ENCODE measurements at places on chromosomes 3 and 15.
A peak's percentile ranks its signal among the peaks of the same experiment; 100 is the strongest.

GRCh38 chr15:63093486-63094205 lies 28.0 kb upstream of the LACTB start:
- peak; percentile 91 for DNase-seq

DNA sequence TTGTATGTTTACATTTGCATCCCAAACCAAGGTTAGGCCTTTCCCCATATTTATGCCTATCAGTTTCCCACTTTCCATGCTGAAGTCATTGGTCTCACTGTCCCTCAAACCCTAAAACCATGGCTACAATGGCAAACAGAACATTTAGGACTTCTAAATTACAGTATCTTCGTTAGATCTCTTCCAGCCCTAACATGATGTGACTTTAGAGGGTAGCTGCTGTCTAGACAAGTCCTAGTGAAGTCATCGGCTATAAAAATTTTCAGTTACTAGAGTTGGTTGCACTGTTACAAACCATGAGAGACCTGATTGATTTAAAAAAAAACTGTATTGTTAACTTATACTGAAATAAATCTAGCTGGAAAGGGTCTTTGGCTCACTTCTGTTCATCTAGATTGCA lies 54.6 kb downstream of the TM4SF4 start:
- DNase-seq = no peak

GRCh38 chr15:64742385-64742784 lies 33.0 kb downstream of the RBPMS2 start:
- DNase-seq = no peak

DNA sequence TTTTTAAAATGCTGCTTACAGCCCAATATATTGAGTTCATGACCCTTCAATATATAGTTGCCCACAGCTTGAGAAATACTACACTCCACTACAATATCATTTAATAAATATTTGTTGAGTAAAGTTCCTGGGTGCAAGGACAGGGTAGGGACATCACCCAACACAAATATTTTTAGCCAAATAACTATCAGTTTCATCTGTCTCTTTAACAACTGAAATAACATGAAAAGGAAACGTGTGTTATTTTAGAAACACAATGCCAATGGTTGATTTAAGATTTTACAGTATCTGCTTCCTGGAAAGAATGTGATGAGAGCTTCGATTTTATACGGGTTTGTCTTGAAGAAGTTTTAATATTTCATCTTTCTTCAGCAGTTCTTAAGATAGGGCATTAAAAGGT lies 67.7 kb upstream of the CDV3 start:
- DNase-seq = no peak

GRCh38 chr3:40237889-40238571 lies 71.5 kb upstream of the EIF1B start:
- no peak for DNase-seq

DNA sequence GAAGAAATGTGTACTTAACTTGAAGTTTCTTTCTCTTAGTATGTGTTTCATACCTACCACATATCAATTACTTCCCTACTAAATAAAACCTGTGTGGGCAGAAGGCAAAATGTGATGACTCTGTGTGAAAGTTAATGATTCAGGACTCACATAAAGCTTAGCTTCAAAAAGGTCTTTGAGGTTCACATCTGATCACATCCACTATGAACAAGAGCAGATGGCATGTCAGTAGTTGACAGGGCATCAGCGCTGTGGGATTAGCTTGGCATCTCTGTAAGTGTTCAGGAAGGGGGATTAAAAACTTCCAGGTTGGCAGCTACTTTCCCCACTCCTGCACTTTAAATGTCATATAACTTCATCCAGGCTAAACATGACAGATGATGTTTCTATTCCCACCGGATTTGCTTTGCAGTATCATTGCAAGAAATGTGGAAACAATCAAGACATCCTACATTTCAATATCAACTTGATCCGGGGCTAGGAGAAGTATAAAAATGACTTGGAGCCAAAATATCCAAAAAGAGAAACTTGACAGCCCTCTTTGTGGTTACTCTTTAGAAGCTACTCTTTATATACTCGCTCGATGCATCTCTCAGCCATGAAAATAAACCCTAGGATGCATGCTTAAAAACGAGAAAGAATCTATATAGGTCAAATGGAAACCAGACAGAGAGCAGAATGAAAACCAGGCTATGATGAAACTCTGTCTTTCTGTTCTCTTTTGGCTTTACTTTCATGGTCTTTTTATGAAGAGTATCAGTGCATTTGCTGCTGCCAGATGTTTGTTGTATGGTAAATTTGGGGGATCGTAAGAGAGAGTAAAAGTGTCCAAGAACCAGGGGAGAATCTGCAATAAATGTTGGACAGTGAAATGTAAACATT lies 273.1 kb upstream of the ALCAM start:
- DNase-seq = no peak

DNA sequence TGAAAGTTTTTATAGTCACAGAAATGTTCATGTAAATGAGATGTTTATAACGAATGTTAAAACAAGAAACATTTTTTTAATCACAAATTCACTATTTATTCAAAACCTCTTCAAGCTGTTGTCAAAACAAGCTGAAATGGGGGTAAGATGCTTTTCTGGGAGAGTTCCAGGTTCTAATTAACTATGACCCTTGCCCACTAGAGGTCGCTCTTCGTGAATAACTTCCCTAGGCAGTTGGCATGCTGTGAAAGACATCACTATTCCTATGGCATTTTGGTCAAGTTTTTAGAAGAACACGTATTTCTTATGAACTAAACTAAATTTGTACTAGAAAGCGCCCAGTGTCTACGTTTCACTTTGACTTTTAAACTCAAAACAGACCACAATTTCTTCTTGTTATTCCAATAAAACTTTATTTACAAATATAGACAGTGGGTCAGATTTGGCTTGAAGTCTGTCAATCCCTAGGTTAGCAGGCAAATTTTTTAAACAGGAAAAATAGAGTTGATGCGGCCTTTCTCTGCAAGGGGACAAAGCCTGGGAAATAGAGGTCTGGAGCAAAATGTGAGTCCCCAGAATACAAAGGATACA lies 62.8 kb upstream of the CMTM8 start:
- peak; percentile 78 for DNase-seq

DNA sequence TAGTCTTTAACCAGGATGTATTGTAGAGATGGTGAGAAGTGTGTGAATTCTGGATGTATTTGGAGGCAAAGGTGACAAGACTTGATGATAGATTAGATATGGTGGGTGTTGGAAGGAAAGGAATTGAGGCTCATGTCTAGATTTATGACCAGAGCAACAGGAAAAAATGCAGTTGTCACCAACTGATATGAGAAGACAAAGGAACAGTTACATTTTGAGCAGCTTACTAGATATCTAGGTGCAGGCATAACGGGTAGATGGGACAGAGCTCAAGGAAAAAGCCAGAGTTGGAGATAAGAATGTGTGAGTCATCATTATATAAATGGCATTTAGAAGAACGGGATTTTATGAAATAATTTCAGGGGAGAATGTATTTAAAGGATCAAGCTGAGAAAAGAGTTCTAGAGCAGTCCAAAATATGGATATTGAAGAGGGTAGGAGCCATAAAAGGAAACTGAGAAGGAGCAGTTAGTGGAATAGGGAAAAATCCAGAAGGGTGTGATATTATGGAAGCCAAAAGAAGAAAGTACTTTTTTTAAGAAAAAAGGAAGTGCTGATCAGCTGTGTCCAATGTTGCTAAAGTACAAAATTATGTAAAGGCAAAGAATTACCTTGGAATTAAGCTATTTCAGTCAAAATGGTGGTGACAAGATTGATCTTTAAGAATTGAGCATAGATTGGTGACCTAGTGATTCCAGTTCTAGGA lies 262.5 kb downstream of the CGGBP1 start:
- peak; percentile 71 for DNase-seq

GRCh38 chr15:64623347-64623996 lies 151.9 kb downstream of the RBPMS2 start:
- no peak for DNase-seq

DNA sequence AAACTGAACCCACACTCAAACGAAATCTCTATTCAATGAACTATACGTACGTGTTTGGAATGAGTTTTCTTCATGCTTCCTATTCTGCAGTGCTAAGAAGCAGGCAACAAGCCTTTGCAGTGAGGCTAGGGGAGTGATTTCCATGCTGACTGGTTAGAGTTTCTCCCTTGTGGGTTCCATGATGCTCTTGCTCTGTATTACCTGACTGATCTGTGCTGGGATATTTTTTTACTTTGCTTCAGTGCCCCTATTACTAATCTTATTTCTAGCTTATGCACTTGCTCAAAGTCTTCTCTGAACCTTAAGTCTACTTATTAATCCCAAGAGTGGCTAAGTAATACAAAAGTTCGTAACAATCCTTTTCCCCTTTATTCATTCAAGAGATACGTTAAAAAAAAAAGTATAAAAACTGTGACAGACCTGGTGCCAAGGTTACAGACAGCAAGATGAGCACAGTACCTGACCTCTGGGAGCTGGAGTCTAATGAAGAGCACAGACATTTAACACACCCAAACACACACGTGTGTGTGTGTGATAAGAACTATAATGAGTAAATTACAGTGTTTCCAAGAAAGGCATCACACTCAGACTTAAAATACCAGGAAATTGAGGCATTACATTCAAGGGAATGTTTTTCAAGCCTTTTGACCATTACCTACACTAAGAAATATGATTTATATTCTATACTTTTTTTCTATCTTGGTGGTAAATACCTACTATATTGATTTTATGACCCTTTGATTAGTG lies 50.5 kb upstream of the FBN1 start:
- peak; percentile 74 for DNase-seq

- DNase-seq = no peak
Observed at GRCh38 chr3:171672124-171672523, 138.2 kb downstream of the PLD1 start.

DNA sequence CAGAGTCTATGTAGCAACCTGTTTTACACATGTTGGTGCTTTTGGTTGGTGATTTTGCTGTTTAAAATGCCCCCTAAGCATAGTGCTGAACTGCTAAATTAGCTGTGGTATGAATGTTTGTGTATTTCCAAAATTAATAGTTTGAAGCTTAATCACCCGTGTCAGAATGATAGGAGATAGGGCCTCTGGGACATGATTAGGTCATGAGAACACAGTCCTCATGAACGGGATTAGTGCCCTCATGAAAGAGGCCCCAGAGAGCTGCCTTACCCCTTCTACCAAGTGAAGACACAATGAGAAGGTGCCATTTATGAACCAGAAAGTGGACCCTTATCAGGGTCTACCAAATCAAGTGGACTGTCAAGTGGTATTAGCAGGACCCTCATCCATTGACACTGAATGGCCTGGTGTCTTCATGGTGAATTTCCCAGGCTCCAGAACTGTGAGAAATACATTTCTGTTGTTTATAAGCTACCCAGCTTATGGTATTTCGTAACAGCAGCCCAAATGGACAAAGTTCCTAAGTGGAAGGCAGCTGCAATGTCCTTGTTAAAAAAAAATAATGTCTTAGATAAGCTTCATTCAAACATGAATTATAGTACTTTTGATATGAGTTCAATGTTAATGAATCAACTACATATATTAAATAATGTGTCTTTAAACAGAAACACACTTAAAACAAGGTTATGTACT lies 37.7 kb upstream of the FRMD4B start:
- no peak for DNase-seq

DNA sequence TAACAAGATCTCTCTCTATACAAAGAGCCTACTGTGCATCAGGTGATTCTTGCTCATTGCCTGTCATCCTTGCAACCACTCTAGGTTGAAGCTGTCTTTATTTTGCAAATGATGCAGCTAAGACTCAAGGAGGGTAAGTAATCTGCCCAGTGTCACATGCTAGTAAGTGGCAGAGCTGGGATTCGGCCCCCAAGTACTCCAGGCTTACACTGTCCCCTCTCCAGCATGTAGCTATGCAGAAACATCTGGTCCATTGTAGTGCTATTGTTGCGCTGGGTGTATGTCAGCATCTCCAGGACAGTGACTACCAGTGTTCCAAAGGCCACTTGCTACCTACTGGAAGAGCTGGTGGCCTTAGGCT lies 248.9 kb downstream of the SLCO3A1 start:
- no peak for DNase-seq

GRCh38 chr3:128557531-128558280 lies 64.7 kb upstream of the GATA2 start:
- no peak for DNase-seq

DNA sequence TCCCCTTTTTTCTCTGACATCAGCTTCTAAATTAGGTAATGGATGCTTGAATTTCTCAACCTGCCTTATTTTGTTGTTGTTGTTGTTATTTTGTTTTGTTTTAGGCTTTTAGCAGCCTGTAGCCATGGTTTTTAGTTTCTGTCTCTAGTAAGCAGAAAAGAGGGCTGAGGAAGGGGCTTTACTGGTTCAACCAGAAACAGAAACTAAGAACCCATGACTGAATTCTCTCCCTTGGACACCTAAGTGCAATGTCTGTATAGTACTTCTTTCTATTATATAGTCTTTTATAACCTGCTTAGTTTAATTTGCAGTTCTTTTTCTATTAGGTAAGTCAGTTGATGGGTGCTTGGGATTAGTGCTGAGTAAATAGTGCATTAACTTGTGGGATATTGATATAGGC lies 129.0 kb downstream of the BBX start:
- DNase-seq = no peak

DNA sequence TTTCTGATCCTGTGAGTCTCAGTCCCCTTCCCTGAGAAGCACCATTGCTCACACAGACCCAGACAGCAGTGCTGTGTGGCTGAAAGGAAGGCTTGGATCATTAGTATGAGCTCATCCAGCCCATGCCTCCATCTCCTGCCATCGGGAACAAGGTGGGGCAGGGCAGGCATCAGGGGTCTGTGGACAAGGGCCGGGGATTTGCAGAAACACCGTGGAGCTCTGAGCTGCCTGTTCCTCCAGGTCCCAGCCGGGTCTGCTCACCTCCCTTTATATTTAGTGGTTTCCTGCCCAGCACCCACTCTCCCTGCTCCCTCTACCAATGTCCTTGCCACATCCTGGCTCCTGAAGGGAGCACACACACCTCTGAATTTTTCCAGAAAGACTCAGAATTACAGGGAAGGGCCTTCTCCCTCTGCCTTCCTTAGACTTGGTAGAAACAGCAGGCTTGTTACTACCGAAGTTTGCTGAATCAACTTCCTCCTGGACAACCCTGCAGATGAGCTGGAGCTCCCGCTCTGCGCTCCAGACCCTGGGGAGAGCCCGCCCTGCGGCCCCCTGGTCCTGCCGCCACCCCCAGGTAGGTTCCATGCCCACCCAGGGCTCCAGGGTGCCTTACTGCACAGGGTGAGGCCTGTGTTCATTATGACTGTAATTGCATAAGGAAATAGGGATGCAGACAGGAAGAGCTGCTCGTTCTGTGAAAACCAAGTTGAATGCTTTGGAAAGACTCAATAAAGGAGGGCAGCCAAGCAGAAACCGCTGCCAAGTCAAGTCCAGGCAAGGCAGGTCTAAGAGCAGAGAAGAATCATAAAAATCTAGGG lies 128.1 kb downstream of the NSMCE3 start:
- no peak for DNase-seq

- no peak for DNase-seq
Observed at GRCh38 chr3:76715426-76715825, 324.5 kb upstream of the ROBO2 start.

GRCh38 chr3:175399156-175399840 lies 540.2 kb downstream of the NAALADL2 start:
- DNase-seq = no peak

DNA sequence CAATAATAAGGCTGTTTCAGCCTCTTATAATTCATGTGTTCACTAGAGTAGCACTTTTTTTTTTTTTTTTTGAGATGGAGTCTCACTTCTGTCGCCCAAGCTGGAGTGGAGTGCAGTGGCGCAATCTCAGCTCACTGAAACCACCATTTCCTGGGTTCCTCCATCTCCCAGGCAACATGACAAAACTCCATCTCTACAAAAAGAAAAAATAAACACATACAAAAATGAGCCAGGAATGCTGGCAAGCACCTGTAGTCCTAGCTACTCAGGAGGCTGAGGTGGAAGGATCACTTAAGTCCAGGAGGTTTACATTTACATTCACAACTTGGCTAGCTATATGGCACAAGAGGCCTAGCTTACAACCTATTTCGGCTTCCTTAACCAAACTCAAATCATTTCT lies 6.8 kb downstream of the USP4 start:
- no peak for DNase-seq
